RCC 7860 (cell line): ENCODE measurements at places on chromosomes 6 and 20.
A peak's percentile ranks its signal among the peaks of the same experiment; 100 is the strongest.

GRCh38 chr6:135115411-135115810 is 60.8 kb upstream of the HBS1L start:
- no peak for DNase-seq

- no peak for DNase-seq
Measured at GRCh38 chr6:25930532-25931410, at the start of gene SLC17A2. SLC17A2 (minus strand) TSS chr6:25930691; CDS start chr6:25925796, 4,895 bp downstream.

DNA sequence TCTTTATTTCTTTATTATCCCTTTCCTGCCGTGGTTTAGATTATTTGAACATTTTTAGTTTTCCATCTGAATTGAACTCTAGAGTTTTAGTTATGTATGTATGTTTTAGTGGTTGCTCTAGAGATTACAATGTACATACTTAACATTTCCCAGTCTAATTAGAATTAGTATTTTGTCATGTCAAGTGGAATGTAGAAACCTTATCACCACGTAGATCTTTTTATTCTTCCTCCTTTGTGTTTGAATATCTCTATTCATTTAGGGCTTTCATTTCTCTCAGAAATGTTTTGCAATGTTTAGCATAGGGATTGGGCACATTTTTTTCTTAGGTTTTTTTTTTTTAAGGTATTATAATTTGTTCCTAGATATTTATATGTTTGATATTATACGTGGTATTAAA is 73.1 kb upstream of the EZR start:
- no peak for DNase-seq

- peak; percentile 30 for DNase-seq
Measured at GRCh38 chr20:47680804-47681529, 104.3 kb downstream of the SULF2 start.

GRCh38 chr6:150083839-150084238 is 14.9 kb upstream of the ULBP3 start:
- no peak for DNase-seq

DNA sequence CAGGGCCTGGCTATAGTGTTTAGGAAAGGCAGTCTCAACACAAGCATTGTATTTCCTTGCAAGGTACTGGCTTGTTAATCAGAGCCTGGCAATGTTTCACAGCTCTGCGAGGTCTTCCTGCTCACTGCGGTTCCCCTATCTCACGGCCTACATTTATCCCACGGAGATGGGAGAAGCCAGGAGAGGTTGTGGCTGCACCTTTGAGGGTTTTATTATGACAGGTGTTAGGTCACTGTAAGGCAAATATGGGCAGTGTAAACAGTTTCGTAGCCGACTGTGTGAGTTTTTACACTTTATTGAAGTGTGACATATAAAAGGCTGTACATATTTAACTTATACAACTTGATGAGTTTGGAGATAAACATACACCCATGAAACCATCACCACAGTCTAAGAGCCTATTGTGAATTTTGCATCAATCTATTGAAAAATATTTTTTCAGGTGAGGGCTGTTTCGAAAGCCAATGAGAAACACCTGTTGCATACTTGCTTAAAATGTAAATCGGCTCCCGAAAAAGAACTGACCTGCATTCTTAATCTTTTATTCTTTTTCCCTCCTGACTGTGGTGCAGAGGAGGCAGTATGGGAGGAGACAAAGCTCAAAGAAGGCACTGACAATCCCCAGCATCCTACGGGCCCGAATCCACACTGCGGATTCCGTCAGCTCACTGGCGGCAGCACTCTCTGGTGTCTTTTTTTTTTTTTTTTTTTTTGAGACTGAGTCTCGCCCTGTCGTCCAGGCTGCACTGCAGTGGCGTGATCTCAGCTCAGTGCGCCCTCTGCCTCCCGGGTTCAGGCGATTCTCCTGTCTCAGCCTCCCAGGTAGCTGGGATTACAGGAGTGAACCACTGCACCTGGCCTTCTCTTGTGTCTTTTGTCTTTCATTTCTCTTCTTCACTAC is 7.5 kb upstream of the RBM38 start:
- no peak for DNase-seq

GRCh38 chr20:22080985-22081384 is 375.5 kb downstream of the PAX1 start:
- DNase-seq: no peak

DNA sequence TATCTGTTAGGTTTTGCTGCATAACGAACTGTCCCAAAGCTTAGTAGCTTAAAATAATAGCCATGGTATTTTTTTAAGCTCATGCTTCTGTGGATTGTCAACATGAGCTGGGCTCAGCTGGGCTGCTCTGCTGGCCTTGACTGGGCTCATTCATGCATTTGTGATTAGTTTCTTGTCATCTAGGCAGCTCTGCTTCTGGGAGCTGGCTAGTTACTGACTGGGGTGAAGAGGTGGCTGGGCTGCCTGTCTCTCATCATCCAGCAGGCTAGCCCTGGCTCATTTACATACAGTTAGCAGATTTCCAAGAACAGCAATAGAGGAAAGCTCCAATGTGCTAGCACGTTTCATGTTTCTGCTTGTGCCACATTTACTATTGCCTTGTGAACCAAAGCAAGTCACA is 165.1 kb upstream of the PCSK2 start:
- DNase-seq: no peak

GRCh38 chr6:27674882-27675281 is 202.0 kb upstream of the ZNF184 start:
- no peak for DNase-seq

DNA sequence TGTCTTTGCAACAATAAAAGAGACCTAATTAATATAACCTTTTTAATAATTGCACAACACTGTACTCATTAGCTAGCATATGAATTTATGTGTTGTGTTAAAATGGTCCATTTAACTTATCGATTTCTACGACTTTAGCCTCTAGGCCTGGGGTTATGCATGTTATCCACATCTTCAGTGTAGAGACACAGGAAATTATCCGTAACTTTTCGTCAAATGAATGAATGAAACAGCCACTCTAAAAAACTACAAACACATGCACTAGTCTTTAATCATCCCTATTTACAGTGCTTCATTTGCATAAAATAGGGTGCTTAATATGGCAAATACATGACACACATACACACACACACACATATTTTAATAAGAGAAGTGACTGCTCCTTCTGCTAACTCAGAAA is 22.3 kb upstream of the LMBRD1 start:
- DNase-seq: no peak

DNA sequence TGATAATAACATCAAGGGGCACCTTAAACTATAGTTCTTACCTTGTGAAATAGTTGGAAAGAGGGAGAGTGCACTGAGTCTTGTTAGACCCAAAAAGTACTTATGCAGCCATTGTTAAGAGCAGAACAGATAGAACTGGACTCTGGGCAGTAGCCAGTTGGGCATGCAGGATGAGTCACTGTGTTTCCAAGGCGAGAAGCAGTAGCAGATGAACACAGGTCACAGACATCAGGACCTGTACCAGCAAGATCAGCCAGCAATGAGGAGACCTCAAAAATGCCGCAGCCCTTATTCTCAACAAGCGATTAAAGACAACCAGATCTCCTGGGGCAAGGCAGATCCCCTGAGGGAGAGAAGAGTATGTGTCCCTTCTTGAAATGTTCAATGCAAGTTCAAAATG is 79.0 kb downstream of the SAMD3 start:
- no peak for DNase-seq

- no peak for DNase-seq
Measured at GRCh38 chr6:7899101-7899888, 11.3 kb downstream of the TXNDC5 start.

DNA sequence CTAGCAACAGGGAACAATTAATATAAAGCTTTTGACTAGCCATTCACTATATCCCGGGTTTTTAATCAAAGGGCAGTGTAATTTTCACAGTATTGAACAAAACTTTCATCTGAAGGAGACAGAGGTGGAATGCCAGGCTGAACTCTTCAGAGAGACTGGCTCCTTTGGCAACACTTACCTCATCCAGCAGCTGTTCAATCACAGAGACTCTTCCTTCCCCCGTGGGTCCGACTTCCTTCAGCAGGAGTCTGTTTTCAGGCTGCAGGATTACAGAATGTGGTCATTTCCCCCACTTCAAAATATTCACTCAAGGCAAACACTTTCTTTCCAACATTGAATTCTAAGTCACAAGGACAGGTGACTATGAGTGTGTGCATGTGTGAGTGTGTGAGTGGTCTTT is 76.6 kb downstream of the DZANK1 start:
- DNase-seq: no peak

DNA sequence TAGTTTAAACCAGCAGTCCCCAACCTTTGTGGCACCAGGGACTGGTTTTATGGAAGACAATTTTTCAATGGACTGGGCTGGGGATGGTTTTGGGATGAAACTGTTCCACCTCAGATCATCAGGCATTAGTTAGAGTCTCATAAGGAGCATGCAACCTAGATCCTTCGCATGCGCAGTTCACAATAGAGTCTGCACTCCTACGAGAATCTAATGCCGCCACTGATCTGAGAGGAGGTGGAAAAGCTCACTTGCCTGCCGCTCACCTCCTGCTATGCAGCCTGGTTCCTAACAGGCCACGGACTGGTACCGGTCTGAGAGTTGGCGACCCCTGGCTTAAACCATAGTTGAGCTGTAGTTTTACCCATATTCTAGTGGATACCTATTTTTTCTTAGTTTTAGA is 154.6 kb downstream of the SLC35F1 start:
- no peak for DNase-seq

- DNase-seq: peak; percentile 92
Measured at GRCh38 chr6:134436281-134436815, 118.4 kb upstream of the SGK1 start.

DNA sequence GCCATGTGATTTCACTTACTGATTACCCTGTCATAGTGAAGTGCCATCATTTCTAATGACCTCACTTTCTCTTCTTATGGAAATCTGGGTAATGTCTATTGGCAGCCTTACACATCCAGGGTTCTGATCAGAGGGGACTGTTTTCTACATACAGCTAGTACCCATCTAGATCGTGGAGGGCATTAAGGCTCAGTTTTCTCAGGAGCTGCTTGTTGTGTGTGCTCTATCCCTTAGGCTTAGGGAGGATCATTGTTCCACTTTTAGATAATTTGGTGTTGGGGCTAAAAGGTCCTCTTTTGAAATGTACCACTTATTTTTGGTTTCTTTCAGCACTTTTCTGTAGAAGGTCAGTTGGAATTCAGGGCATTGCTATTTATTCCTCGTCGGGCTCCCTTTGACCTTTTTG is 3.8 kb downstream of the HSP90AB1 start:
- no peak for DNase-seq

DNA sequence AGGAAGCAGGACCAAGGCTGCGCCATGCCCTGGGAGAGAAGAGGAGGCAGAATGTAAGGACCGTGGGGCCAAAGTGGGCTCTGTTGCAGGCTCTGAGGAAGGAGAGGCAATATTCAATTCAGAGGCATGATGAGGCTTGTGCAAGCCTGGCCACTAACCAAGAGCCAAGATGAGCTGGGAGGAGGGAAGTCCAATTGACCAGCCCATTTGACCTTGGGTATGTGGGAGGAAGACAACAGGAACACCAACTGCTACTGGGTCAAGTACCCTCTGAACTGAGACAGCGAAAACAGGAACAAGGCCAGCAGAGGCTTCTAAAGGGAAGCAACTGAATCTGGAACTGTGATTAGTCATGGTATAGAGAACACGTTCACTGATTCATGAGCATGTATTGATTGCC is 779.6 kb downstream of the MAFB start:
- no peak for DNase-seq

- DNase-seq: peak; percentile 66
Measured at GRCh38 chr6:134173936-134174671, 121.7 kb upstream of the SLC2A12 start.

DNA sequence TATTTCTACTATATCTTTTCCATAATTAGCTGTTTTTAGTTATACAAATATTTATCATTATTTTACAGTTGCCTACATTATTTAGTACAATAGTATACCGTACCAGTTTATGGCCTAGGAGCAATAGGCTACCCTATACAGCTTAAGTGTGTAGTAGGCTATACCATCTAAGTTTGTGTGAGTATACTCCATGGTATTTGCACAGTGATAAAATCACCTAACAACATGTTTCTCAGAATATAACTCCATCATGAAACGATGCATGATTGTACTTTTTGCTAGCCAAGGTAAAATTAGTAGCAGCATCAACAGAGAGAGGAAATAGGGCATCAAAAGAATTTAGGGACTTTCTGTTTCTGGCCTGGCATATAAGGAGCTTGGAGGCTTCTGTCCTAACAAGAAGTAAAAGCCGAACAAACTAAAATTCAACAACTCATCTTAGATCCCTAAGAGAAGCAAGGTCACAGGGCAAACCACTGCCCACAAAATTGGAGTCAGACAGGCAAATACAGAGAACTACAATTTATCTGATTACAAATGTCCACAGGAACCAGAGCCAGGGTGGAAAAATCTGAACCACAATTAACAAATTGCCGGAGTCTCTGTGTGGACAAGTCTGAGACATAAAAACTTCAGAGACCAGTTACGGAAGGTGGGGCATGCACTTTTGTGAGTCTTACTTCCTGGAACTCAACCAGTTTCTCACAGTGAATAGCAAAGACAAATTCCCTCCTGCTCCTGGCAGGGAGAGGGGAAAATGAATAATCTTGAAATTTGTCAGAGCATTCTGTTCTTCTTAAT is 671.4 kb downstream of the RFPL4B start:
- peak; percentile 7 for DNase-seq

- DNase-seq: no peak
Measured at GRCh38 chr20:37899105-37900045, 3.6 kb upstream of the VSTM2L start.

DNA sequence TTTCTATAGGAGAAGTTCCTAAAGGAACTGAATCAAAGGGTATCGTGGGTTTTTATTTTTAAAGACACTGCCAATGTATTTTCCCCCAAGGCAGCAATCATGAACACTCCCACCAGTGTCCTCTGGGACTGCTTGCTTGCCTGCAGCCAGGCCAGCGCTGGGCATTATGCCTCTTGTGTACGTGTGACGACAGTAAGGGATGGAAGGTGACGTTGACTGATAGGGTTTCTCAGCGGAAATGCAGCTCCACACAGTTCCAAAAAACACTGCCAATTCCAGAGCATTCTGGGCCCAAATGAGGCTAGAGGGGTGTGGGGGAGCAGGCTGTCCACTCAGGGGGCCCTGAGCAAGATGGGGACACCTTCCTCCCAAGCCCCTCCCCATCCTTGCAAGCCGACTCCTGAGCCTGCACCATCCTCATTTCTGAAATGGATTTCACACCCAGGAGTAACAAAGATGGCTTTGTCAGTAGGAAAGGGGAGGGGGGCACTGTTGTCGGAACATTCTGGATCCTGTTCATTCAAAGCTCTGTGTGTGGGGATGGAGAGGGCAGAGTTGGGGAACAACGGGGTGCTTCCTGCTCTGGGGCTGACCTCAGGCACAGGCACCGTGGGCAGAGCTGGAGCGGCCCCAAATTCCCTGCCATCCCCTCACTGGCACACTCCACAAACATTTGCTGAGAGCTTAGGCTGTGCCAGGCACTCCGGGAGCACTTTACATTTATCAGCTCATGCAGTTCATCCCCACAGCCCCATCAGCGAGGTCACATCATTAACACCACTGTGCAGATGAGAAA is 20.0 kb downstream of the PREX1 start:
- DNase-seq: no peak

DNA sequence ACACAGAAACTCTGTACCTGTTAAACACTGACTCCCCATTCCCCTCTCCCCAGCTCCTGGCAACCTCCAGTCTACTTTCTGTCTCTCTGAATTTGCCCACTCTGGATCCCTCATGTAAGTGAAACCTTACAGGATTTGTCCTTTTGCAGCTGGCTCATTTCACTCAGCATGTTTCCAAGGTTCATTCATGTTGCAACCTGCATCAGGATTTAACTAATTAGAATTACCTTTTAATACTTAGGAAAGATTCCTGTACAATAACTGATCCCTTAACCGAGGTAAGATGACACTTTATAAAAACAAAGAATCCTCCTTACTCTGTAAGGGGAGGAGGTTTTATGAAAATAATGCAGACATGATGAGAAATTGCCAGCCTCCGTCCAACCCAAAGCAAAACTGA is 113.1 kb upstream of the MTHFD1L start:
- DNase-seq: no peak

GRCh38 chr6:169236988-169237387 is 16.7 kb downstream of the THBS2 start:
- DNase-seq: no peak
